Chondrocyte (in vitro differentiated cells): ENCODE measurements at places on chromosomes 4 and X. TPM values are rescaled to one million over a fixed set of nuclear protein-coding genes. Genes with fewer than 3 reads are reported as not detected.

DNA sequence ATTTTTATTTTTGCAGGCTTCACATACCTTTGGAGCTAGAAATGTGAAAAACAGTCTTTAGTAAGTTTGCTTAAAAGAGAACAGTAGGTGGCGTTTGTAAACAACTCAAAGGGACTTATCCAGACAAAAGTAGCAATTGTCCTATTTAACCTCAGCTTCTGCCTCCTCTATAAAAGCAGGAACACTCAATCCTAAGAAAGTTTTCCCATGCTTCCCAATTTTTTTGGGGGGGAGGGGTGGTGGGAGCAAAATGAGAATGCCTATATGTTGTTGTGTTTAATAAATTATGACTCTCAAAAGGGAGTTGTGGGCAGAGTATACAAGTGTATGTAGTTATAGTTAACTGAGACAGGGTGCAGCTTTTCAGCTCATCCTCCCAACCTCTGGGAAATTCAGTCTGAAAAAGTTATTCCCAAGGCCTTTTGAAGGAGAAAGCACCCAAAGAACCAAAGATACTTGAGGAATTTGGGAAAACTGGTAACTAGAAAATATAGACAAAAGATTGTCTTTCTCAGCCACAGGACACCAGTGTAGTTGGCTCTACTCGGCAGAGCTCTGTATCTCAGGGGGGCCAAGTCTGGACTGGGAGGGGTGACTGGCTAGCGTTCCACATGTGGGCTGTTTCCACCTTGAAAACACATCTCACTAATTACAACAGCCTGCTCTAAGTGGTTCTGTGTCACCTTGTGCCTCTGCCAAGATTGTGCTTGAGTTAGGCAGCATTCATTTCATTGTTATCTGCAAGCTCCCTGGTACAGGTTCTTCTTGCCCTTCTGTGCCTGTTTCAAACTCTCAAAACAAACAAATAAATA, 2.8 kb downstream of the SFRP2 start:
- no peak for DNase-seq

DNA sequence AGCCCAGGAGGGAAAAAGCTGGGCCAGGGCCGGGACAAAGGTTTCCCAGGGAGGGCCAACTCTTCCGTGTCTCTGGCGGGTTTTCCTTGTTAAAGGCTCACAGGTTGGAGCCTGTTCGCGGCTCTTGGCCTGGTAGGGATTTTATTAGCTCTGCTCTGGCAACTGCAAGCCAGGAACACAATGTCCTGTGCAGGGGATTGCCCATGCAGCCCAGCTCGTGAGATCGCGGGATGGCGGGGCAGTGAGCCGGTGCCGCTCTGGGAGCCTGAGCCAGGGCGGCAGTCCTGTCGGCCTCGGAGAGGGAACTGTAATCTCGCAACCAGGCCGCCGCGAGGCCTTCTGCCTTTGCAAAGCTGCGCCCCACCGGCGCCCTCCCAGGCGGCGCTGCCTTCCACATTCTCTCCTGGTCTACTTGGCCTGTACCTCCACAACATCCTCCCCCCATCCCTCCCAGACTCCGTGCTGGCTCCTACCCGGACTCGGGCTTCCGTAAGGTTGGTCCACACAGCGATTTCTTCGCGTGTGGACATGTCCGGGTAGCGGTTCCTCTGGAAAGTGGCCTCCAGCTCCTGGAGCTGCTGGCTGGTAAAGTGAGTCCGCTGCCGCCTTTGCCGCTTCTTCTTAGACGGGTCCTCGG, 2.1 kb downstream of the PITX2 start:
- no peak for DNase-seq

- no peak for DNase-seq
Observed at GRCh38 chrX:24201216-24201615, 51.7 kb downstream of the ZFX start.

DNA sequence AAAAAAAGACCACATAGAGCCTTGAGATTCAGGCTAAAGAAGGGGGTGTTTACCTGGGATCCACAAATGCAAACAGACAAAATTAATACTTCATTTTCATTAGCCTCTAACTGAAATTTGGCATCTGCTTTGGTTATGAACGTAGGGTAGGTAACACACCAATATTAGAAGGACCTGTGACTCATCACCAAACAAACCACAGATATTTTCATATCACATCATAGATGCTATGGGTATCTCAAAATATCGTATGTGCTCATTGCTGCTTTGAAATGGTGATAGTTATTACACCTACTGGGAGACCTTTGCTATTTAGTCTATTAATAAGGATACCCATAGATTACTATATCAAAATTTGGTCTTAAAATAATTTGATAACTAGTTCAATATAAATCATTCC, 180.6 kb upstream of the MAP3K15 start:
- DNase-seq: no peak

GRCh38 chr4:6617246-6617645, 23.2 kb upstream of the MRFAP1 start:
- DNase-seq: peak; percentile 33

GRCh38 chr4:789571-790465, 36.1 kb downstream of the CPLX1 start:
- peak; percentile 91 for DNase-seq

DNA sequence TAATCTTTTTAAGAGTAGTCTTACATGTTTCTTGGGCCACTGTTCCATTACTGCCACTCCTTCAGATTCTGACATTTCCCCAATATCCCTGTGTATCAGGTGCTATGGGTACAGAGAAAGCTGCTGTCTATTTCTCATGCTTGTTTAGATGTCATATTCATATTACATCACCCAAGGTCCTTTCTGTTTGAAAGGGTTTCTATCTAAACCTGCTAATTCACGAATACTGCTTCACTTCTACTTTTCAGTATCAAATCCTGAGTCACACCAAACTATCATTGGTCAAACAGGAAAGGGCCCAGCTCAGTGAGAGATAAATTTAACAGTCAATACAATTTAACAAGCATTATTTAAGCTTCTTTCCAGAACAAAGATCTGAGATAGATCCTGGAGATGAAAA, 241.4 kb downstream of the UGT8 start:
- no peak for DNase-seq

- DNase-seq: no peak
Observed at GRCh38 chr4:108370291-108371141, 201.8 kb upstream of the LEF1 start.

GRCh38 chr4:79574741-79575451, 166.9 kb upstream of the GK2 start:
- DNase-seq: no peak

DNA sequence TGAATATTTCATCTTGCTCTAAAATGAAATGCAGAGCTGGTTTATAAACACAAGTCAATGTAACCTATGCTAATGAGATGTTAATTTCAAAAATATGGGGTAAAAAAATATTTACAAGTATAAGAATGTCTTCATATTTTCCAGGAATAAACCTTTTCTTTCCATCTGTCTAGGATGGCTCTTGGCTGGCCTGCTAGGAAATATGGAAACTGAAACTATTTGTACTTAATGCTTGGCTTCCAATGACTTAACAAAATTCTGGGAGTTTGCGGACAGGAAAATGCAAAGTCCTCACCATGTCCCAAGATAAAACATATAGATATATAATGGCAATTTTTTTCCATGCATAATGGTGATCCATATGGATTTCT, 168.1 kb downstream of the SCFD2 start:
- no peak for DNase-seq

DNA sequence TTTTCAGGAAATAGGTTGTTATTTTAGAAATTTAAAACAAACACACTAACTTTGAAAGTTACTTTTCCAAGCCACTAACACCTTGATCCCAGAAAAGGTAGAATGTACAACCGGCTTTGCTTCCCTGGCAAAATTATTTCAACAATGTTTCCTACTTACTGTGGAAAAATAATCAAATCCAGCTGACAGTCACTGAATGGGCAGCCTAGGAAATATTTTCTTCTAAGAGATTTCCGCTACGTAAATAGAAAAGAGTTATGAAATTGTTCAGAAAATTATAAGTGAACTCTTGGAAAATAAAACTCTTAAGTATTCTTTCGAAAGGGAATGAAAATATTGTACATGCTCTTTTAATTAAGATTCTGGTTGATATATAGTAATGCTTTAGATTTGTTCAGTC, 195.7 kb downstream of the GASK1B start:
- DNase-seq: no peak

- no peak for DNase-seq
Observed at GRCh38 chrX:71143508-71143907, 1.1 kb upstream of the NLGN3 start.

GRCh38 chrX:36957425-36958328, 50.5 kb upstream of the FAM47C start:
- DNase-seq: no peak

- no peak for DNase-seq
Observed at GRCh38 chr4:113502476-113502875, 259.1 kb downstream of the CAMK2D start.

- no peak for DNase-seq
Observed at GRCh38 chrX:47232197-47232802, 509 bp upstream of the USP11 start.

DNA sequence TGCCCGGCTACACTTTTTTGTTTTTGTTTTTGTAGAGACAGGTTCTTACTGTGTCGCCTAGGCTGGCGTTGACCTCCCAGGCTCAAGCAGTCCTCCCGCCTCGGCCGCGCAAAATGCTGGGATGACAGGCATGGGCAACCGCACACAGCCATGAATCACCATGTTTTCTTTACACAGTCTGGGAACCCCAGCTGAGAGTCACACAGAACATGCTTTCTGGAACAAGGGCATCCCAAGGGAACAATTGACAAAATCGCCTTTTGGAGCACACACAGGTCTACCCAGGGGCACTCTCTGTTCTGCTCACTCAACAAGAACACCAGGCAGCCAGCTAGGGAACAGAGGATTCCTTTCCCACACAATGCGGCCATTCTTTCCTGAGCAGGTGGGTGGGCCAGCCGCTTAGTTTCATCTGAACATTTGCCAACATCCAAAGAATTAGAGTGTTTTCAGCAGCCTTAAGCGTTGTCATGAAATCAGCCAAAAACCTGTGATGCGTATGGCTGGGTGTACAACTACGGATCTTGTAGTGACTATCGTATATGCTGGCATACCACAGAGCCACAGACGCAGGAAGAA, 15.7 kb downstream of the PRKX start:
- no peak for DNase-seq

- DNase-seq: no peak
Observed at GRCh38 chrX:15745179-15745578, 7.1 kb downstream of the CA5B start.

GRCh38 chr4:175542786-175543185, 269.3 kb downstream of the GPM6A start:
- DNase-seq: no peak

- DNase-seq: no peak
Observed at GRCh38 chr4:151175754-151176631, 76.6 kb downstream of the RPS3A start.

- DNase-seq: no peak
Observed at GRCh38 chr4:26412381-26413372, 77.6 kb downstream of the CCKAR start.

GRCh38 chr4:590313-590841, 14.3 kb upstream of the TMEM271 start:
- DNase-seq: peak; percentile 58

DNA sequence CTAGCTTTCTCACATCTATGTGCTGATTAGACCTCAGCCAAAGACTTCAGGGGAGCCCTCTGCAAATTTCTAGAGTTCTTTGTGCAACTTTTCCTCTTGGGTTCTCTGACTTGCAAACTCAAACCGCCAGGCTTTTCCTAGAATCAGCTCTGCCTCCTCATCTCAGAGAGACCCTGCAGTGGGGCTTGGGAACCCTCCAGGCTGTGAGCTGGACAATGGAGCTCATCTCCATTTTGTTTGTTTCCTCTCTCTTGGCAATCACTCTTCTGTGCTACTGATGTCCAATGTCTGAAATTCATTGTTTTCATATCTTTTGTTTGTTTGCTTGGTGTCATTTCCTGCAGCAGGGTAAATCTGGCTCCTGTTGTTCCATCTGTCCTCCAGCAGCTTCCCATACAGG, 33.0 kb downstream of the GYPB start:
- DNase-seq: no peak

DNA sequence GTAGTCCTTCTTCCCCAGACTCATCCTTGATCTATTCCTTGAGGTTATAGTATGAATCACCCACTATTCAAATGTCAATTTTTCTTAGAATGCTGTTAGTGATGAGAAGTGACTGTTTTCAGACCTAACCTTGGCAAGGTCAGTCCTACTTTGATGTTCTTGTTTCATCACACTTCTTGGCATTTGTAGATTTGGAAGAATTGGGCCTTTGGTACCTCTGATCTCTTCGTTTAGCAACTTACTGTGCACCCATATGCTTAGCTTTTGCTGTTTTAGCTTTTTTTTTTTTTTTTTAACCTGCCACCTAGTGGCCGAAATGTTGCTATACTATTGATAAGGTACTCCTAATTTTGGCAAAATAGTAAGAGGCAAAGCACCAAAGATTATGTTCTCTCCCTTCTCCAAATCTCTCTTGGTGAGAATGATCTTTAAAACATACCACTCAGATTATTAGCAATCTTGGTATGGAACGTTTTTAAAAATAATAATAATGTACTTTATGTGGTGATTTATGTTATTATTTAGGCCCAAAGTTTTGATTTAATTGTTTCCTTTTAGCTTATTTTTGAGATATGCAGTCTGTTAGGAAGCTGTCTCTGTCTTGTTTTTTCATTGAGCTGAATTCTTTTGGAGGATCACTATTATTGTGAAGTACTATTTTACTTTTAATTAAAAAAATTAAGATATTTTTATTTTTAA, 16.6 kb downstream of the DCK start:
- no peak for DNase-seq

- DNase-seq: no peak
Observed at GRCh38 chr4:125526420-125526819, 211.7 kb downstream of the FAT4 start.

DNA sequence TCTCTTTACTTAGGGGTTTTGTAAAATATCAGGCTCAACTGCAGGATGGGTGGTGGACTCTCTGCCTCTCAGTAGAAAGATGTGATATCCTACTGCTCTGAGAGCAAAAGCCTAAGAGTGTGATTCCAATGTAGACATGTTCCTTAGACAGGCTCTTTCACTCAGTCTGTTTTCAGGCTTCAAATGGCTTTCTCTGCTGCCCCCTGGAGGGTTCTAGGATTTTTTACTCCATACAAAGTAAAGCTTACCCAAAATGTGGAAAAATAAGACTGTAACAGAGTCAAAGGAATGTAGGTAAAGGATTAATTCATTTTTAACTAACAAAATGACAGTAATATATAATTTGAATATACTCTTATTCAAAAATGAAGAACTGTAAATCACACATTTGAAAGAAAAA, 32.1 kb downstream of the ZGRF1 start:
- DNase-seq: no peak

Gene SMIM10
- 2.7 to 4.7 TPM (median 3.1 TPM) in 3 replicates for total RNA-seq

Gene MAGEA12
- not detected in 3 replicates for total RNA-seq

Gene TREX2
- 0.80 to 1.6 TPM (median 1.6 TPM) in 3 replicates for total RNA-seq

Gene USP51
- total RNA-seq: 1.0 to 2.0 TPM (median 1.1 TPM) in 3 replicates

Gene BEX4
- 40.2 to 46.1 TPM (median 45.3 TPM) in 3 replicates for total RNA-seq

Gene SOWAHB
- total RNA-seq: 2.6 to 4.8 TPM (median 4.8 TPM) in 3 replicates

Gene SPARCL1
- total RNA-seq: 21.5 to 26.9 TPM (median 26.1 TPM) in 3 replicates
